ENCODE measurements at places on chromosomes 1 and 21. TPM values are rescaled to one million over a fixed set of nuclear protein-coding genes. Genes with fewer than 3 reads are reported as not detected.

- no peak overlapping the region for H3K27ac ChIP-seq
- peaks cover 2% of the 10 kb centered on the region for H3K4me1 ChIP-seq
- no peak overlapping the region for H3K4me3 ChIP-seq
- H3K27me3 ChIP-seq, result no peaks in the 10 kb centered on the region
These were observed 88.5 kb downstream of the NPHP4 start for GRCh38 chr1:5903680-5904079.

GRCh38 chr1:234618737-234619049 is 8.7 kb upstream of the IRF2BP2 start:
- H3K27me3 ChIP-seq, result no peaks in the 10 kb centered on the region
- H3K4me3 ChIP-seq, result no peak overlapping the region
- peaks cover 58% of the 10 kb centered on the region for H3K4me1 ChIP-seq
- no peak for DNase-seq

GRCh38 chr1:5590717-5591116 is 401.5 kb downstream of the NPHP4 start:
- no peaks in the 10 kb centered on the region for H3K4me1 ChIP-seq
- H3K27ac ChIP-seq, result no peak overlapping the region
- DNase-seq, result no peak
- no peaks in the 10 kb centered on the region for H3K36me3 ChIP-seq
- peaks cover 15% of the 10 kb centered on the region for H3K27me3 ChIP-seq

Gene FMOD
- 19.1 TPM for total RNA-seq

- no peaks in the 10 kb centered on the region for H3K4me1 ChIP-seq
- H3K27ac ChIP-seq, result no peak overlapping the region
- no peak overlapping the region for H3K4me3 ChIP-seq
- no peak for DNase-seq
These were observed 243.2 kb upstream of the NR5A2 start for GRCh38 chr1:199784138-199784895.

DNA sequence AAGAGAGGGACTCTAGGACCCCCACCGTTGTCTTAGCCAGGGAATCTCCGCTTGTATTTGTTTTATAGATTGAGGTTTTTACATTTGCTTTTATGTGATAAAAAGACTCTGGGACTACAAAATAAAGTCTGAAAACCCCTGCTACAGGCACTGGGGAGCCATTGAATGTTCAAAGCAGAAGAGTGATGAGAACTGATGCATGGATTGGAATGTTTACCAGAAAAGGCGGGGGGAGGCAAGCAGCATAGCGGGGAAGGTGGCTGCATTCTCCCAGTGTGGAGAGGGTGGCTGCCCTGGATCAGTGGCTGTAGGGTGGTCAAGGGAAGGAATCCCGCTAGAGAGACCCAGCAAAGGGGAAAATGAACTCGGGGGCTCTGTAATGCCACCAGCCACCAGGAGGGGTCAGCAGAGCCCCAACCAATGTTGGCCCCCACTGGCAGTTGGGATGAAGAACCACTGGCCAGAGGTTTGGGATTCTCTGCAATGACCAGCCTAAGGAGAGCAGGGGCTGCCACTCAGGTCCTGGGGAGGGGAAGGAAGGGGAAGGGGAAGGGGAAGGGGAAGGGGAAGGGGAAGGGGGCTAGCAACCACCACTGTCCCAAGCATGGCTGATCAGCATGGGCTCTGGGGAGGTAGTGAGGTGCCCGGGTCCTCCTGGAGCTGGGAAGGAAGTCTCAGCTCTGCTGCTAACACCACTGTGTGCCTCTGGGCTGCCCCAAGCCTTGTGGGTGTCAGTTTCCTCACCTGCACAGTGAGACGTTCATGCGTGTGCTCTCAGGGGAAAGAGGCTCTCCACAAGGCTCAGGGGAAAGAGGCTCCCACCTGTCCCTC is 19.2 kb upstream of the PEF1 start:
- no peaks in the 10 kb centered on the region for H3K27me3 ChIP-seq
- no peak for DNase-seq
- peaks cover 46% of the 10 kb centered on the region for H3K4me1 ChIP-seq
- H3K4me3 ChIP-seq, result no peak overlapping the region
- H3K27ac ChIP-seq, result no peak overlapping the region
- peaks cover 21% of the 10 kb centered on the region for H3K36me3 ChIP-seq

GRCh38 chr21:15495965-15496364 is 233.8 kb upstream of the USP25 start:
- no peak overlapping the region for H3K27ac ChIP-seq
- DNase-seq, result no peak
- no peak overlapping the region for H3K4me3 ChIP-seq
- no peaks in the 10 kb centered on the region for H3K27me3 ChIP-seq
- H3K36me3 ChIP-seq, result no peaks in the 10 kb centered on the region

Data from suprapubic skin (tissue), 4 donors.